Inflammatory macrophage treated with lipopolysaccharide for 1 hour (primary cell): ENCODE measurements at places on chromosomes 12 and 14.
A peak's percentile ranks its signal among the peaks of the same experiment; 100 is the strongest.

GRCh38 chr14:24430682-24431568 is 1.2 kb downstream of the KHNYN start:
- peak; percentile 70 for DNase-seq

DNA sequence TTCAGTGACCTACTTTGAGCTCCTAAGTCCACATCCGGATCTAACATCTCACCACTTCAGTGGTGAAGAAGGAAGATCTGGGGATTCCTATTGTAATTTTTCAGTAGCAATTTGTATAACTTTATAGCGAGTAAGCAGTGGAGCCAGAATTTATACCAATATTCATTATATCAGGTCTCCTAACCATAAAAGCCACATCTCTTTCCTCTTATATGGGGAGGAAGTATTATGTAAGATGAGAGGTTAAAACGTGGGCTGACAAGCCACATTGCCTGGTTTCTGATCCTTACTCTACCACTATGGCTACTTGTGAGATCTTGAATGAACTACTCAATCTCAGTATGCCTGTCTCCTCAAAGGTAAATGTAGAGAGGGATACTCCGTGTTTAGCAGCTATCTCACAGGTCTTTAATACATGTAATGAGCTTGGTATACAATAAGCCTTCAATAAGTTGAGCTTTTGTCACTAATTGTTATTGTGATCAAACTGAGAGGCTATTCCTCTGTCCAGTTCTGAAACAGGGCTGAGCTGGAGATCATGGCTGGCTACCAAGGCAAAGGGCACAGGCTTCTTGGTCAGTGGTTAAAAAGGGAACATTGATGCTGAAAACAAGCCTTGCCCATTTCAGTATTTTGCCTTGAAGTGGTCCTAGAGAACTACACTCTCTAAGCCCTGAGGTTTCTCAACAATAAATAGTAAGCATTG is 3.3 kb upstream of the TMEM117 start:
- DNase-seq, result peak; percentile 48

GRCh38 chr12:24139035-24139434 is 189.6 kb upstream of the SOX5 start:
- no peak for DNase-seq

GRCh38 chr12:41242603-41243002 is 54.5 kb downstream of the PDZRN4 start:
- DNase-seq, result no peak

- no peak for DNase-seq
Observed at GRCh38 chr12:51377099-51377984, 13.9 kb downstream of the GALNT6 start.

DNA sequence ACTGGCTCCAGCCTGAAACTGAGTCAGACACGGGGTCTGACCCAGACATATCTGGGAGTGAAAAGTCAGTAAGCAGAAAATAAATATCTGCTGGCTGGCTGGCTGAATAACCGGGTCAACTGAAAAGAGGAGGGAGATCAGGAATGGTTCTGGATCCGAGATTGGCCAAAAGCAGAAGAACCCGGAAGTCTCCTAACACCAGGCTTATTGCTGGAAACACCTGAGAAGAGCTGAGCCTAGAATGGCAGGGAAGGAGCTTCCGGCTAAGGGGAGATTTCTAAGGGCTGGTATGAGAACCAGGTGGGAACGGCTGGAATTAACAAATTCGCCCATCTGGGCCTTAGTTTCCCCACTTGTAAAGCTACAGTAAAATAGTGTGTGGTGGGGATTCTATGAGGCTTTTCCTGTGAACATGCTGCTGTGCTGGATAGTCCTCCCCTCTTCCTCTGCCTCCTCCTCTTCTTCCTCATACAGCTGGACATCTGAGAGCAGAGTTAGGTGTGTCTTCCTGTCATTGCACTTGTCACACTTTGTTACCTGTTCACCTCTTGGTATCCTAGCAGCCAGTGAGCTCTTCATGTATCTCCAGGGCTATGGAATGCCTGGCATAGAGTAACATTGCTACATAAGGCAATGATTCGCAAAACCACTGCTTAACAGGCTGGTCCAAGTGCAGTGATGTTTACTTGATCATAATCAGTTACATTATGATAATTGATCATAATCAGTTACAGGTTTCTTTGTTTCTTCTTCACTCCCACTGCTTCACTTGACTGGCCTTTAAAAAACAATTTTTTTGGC is 2.0 kb upstream of the SHMT2 start:
- DNase-seq, result no peak

DNA sequence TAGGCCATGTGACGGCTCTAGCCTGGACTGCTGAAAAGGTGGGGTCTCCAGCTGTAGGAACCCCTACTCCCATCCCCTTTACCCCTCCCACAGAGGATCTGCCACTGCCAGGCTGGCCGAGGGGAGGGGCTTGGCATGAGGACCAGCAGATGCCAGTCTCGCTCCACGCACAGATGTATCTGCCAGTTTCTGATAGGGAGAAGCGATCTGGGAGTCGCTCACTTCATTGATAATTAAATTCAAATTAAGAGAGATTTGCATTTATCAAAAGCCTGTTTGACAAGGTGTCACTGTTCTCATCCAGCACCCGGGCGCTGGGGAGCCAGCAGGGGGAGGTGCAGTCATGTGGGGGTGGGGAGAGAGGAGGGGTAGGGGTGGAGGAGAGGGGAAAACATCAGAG is 217.6 kb upstream of the MYL2 start:
- no peak for DNase-seq

GRCh38 chr14:87001333-87001732 is 991.6 kb downstream of the GALC start:
- no peak for DNase-seq

GRCh38 chr14:98103705-98104104 is 1168.3 kb downstream of the BCL11B start:
- DNase-seq, result no peak

- no peak for DNase-seq
Observed at GRCh38 chr12:8742501-8742900, 44.7 kb downstream of the RIMKLB start.

DNA sequence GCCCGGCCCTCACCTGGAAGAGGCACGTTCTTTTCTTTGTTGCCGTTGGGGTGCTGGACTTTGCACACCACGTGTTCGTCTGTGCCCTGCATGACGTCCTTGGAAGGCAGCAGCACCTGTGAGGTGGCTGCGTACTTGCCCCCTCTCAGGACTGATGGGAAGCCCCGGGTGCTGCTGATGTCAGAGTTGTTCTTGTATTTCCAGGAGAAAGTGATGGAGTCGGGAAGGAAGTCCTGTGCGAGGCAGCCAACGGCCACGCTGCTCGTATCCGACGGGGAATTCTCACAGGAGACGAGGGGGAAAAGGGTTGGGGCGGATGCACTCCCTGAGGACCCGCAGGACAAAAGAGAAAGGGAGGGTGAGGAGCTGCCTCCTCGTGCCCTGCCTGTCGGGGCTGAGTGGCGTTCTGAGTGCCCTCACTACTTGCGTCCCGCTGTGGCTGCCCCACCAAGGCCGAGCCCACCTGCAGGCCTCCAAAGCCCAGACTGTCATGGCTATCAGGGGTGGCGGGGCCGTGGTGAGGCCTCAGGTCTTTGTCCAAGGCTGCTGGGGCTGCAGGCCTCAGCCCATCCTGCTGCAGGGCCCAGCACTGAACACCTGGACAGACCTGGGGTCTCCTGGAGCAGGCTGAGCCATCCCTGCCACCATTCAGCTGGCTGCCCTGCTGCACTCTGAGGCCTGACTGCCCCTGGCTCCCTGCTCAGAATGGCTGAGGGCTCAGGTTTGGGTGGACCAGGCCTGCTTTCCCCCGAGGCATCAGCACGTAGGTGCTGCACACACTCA is 329.7 kb downstream of the TMEM121 start:
- DNase-seq, result no peak

- no peak for DNase-seq
Observed at GRCh38 chr12:75705749-75706711, 194.6 kb upstream of the KRR1 start.

DNA sequence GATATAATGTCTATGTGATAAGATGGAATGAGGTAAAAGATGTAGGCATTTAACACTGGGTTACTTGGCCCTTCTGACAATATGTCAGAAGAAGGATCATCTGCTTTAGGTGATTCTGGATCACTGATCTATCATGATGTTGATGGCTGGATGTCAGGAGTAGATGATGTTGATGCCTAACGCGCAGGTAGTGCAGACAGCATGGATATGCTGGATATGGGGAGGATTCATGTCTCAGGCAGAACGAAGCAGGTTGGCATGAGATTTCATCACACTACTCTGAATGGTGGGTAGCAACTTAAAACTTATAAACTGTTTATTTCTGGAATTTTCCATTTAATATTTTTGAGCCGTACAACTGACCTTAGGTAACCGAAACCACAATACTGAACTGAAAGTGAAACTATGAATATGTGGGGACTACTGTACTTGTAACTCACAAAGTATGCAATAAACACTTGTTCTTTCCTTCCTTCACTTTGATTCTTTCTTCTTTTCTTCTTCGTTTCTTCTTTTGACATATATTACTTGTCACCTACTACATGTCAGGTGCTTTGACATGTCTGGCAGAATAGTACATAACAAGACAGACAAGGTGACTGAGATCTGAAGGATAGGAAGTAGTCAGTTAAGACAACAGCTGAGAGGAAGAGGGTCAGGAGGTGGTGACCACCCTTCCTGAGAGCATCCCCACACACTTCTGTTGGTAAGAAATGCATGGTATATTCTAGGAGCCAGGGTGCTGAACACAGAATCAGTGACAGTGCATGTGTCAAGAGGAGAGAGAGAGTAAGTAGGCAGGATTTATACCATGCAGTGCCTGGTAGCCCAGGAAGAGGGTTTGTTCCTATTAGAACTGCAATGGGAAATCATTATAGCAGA is 238.8 kb downstream of the PPFIA2 start:
- no peak for DNase-seq

DNA sequence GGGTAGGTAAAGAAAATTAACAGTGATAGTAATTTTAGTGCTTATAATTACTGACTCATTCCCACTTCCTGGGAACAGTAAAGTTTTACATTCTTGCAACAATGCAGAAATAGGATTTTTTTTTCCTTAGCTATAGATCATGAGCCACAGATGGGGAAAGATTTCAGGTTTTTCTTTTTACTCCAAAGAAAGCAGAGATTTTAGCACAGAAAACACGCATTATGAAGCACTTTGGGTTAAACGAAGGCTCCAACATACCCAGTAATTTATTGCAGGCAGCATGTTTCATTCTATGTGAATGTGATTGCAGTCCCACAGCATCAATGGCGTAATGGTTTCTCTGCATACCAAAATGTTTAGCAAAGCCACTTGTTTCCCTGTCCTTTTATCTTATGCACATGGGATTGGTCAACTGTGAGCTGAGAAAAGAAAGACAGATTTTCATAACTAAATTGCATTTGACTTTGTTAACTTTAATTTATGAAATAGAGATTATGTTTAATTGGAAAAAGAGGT is 124.6 kb upstream of the E2F7 start:
- no peak for DNase-seq

GRCh38 chr14:32779840-32780239 is 158.8 kb upstream of the NPAS3 start:
- DNase-seq, result no peak

- no peak for DNase-seq
Observed at GRCh38 chr12:3200032-3200617, 122.9 kb downstream of the TSPAN9 start.

- no peak for DNase-seq
Observed at GRCh38 chr14:21210023-21210422, 54.2 kb upstream of the OR5AU1 start.

GRCh38 chr14:103916636-103917262 is 11.5 kb upstream of the TDRD9 start:
- DNase-seq, result no peak

DNA sequence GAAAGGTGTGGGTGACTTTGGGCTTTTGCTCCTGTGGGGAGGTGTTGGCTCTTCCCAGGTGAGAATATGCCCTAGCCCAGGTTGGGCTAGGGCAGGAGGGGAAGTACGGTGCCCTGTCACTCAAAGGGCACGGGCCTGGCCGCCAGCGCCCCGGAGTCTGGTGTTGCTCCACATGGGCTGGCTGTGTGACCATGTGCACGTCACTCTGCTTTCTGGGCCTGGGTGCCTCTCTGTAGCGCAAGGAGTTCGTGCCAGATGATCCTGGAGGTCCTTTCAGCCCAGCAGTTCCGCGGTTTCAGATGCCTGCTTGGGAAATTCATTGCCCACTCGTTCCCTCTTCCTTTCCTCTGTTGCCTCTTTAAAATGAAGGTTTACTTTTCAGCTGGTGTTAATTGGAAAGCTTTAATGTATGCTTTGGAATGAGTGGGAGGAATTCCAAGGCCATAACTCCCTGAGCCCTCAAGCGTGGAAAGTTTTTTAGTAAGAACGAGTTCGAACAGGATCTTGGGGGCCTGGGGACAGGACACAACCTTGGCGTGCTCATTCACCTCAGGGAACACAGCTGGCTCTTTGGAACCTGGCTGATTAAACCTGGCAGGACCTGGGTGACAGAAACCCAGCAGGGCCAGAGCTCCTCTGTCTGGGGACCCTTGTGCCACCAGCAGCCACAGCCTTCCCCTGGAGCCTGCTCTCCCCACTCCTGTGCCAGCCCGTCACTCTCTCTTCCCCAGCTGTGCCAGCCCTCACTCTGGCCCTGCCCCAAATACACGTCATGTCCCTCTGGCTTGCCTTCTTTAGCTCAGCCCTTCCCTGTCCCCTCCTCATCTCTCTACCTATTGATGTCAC is 42.8 kb downstream of the TSPAN9 start:
- no peak for DNase-seq

- no peak for DNase-seq
Observed at GRCh38 chr12:90322006-90322405, 613.4 kb upstream of the ATP2B1 start.

- DNase-seq, result no peak
Observed at GRCh38 chr14:95248432-95248831, 71.3 kb downstream of the CLMN start.

- no peak for DNase-seq
Observed at GRCh38 chr14:83864106-83864505, 1665.8 kb upstream of the FLRT2 start.

GRCh38 chr14:66652525-66653106 is 144.7 kb downstream of the GPHN start:
- no peak for DNase-seq

DNA sequence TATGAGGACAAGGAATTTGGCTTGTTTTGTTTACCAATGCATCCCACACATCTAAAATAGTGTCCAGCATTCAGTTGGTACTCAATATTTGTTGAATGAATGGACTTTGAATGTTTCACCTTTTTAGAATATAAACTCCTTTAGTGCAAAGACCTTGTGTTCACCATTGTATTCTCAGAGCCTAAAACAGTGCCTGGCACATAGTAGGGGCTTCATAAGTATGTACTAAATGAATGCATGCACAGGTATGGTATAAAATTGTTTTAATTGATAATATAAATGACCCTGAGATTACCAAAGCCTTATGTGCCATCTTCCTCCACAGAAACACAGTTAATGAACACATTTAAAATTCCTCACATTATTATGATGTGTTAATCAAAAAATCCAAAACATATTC is 5.0 kb upstream of the NFYB start:
- DNase-seq, result no peak

DNA sequence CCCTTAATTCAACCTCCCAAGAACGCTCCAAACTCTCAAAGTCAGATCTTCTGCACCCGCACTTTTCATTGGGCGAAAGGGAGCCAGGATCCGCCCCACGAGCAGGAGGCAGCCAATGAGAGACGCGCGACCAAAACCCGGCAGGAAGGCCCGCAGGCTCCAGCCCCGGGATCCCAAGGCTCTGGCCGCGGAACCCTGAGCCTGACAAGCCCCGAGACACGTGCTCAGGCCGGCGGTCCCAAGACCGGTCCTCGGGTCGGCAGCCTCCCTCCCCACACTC is 438 bp downstream of the DDX54 start:
- peak; percentile 83 for DNase-seq

GRCh38 chr14:74955229-74956026 is at the start of gene PGF:
PGF (minus strand) TSS chr14:74955597; CDS start chr14:74955242, 355 bp downstream.
- DNase-seq, result peak; percentile 49

GRCh38 chr12:82740129-82741000 is 53.7 kb downstream of the TMTC2 start:
- no peak for DNase-seq
